ENCODE measurements at places on chromosomes 11 and 22.

DNA sequence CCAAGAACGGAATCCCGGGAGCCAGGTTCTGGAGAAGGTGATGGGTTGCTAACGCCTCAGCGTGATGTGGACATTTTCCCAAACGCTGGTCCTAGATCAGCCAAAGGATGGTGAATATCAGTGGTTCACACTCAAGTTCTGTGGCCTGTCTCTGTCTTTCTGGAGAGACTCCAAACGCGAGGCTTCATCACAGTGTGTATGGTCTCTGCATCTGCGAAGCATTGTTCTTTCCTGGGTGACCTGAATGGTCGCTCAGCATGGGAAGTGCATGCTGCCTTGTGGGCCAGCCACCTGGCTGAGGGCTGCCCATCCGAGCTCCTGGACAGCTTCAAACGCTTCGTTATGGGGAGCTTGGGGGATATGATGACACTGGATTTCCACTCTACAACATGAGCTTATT is 810.0 kb downstream of the TBC1D22A start:
- DNase-seq: no peak

GRCh38 chr11:108871867-108872266 is 207.0 kb downstream of the DDX10 start:
- no peak for DNase-seq

DNA sequence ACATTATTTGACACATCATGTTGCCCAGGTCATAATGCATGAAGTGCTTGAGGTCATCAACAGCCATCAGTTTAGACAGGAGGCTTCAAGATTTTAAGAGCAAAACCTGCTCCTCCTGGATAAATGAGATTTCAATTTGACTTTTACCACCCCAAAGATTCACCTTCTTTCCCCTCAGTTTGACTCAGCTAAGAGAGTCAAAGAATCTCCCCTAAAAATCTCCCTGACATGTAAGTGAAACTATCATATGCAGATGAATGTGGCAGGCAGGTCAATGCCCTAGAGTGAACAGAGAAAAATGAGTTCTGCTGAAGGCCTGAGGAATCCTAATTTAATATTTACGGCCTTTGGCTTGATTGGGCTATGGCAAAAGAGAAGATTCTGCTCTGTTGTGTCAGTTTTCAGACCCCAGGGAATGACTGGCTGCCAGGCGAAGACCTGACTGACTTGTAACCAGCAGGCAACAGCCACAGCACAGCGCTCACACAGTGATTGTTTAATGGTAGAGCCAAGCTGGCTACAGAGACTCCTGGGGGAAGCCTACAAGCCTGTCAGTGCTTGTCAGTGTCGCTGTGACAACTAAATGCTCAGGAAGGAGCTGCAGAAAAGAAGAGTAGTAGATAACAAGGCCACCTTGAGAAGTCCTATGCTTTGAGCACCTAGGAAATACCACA is 491.2 kb upstream of the LRRC4C start:
- no peak for DNase-seq

- DNase-seq: no peak
These were observed 17.3 kb downstream of the IL10RA start for GRCh38 chr11:118003456-118003855.

DNA sequence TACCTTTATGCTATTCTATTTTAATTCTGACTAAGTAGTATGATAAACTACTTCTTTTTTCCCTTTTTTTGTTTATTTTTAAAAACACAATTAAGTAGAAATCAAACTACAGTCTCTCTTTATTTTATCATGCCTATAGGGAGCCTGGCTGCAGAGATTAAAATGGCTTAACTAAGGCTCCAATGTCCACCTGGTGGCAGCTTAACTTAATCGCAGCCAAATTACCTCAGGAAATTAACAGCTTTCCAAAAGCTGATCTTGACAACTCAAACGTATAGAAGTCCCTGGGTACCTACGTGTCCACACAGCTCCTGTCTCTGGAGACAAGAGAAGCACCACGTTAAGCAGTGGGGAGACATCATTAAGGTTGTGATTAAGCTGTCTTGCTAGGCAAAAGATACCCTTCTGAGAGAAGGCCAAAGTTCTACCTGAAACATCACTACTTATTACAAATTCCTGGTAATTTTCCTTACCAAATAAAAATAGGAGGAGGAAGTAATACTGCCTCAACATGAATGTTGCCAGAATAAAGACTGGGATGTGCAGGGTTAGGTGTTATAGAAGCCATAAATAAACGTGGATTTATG is 63.2 kb upstream of the SNX19 start:
- DNase-seq: peak; percentile 61

DNA sequence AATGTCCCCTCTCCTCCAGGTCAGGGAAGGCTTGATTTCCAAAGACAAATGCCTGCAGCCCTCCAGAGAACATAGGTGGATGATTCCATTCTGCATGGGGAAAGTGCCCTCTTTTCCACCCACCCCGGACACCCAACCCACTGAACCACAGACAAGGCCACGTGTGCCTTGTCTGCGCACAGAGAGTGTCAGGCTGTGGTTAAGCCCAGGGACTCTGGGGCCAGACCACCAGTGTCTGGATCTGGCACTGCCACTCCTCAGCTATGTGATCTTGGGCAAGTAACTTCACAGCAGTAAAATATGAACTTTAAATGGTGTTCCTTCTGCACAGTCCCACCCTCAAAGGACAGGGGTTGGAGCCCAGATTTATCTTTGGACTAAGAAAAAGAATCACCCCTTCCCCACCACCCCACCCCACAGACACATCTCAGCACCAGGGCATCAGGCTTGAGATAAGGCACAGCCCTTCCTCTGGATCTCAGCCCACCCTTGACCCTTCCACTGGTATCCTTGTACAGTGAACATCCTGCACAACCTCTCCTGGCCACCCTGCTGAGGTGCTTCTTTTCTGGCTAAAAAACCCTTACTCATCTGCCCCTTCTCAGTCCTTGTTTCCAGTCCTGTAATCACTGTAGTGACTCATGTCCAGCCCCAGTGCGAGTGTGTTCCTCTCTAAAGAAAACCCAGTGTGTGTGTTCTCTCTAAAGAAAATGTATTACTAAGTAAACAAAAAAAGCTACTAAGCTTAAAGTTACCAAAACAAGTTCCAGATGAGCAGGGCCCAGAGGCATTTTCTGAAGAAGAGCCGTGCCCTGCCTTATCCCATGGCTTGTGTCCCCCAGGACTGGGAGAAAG is 1.9 kb upstream of the PTGDR2 start:
- DNase-seq: peak; percentile 61

DNA sequence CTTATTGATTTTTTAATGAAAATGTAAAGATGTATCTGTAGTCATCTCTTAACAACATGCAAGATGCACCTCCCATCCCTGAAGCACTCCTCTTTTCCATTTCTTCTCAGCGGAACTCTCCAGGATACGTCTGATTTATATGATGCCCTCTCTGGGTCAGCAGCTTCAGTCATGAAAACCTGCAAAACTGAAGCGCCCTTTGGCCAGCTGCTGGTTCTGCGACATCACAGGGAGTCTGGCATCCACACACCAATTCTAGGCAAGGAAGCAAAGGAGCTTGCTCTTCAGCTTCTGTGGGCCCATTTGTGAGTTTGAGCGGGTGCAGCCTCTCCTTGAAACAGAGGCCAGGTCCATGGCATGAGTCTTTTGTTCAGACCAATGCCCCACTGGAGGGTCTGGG is 1253.3 kb downstream of the TBC1D22A start:
- no peak for DNase-seq

GRCh38 chr11:76605338-76606074 is 65.0 kb downstream of the LRRC32 start:
- DNase-seq: no peak

DNA sequence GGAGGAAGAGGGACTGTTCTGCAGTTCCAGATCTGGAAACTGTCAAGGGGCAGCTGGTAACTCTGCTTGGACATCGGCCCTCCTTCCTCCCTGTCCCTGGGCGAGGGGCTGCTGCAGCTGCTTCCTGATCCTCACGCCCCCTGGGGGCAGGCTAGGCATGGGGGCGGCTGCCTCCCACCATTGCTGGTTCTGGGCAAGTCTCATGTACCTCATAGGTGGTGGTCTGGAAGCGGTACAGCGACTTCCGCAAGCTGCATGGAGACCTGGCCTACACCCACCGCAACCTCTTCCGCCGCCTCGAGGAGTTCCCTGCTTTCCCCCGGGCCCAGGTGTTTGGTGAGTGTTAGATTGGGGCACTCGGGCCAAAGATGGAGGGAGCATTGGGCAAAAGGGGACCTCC is 5.0 kb downstream of the SNX15 start:
- no peak for DNase-seq

GRCh38 chr11:8060146-8060719 is 20.8 kb upstream of the TUB start:
- DNase-seq: no peak

GRCh38 chr11:113531575-113532451 is 56.6 kb upstream of the DRD2 start:
- DNase-seq: no peak

- DNase-seq: peak; percentile 23
These were observed at the start of gene HBD for GRCh38 chr11:5234381-5234834. HBD (minus strand) TSS chr11:5234483; CDS start chr11:5234433, 50 bp downstream.

DNA sequence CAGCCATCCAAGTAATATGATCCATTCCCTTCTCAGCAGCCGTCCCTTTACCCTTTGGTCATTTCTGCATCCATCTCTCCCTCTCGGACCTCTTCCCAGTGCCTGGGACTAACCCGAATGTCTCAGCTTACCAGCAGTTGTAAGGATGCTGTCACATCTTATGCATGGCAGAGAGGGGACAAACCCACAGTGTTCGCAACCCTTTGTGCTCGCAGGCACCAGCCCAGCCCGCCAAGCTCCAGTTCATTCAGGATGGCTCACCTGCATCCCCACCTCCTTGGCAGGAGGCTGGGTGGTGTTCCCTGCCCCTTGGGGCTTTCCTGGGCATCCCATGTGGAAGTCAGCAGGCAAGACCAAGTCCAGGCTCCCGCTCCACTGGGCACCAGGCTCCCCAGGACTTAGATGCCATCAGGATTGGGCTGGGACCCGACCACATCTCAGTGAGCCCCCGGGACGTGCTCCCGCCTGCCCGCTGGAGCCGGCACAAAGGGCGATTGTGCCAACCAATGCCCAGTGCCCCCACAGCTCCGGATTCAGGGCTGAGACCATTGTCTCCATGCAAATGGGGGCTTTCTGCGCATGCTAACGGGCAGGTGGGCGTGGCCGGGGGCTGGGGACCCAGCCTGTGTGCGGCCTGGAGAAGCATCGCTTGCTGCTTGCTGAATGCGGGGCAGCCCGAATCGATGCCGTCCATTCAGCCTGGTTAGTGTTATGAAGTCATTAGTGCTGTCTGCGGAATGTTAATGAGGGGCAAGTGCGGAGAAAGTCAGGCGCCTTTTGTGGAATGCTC is 108.6 kb downstream of the KCNQ1OT1 start:
- no peak for DNase-seq

DNA sequence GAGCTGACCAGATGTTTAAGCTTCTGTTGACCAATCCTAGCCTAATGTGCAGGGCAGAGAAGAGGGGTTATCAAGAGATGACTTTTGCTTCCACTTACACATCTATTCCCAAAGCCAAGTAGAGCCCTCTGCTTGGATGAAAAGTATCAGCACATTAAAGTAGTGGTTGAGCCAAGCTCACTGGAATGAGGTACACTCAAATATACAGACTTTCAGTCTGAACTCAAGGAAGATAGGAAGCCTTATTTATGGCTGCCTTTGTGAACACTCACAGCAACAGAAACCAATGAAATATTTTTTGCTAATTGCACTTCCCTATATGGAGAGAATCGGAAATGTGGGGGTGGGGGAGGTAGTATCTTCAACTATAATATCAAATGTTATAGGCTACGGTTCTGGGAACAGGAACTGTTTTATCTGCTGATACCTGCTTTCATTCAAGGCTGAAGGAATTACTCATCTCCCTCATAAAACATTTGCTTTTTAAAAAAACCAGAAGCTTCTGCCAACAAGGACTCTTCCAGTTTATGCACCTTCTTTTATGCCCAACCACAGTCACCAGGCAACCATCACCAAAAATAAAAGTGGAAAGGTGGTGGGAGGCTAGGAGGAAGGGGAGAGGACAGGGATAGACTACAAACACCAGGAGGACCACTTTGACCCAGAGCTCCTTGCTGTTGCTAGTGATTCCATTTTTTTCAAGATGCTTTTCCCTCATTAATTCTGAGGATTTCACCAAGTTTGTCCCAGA is 91.2 kb downstream of the CLPB start:
- no peak for DNase-seq

DNA sequence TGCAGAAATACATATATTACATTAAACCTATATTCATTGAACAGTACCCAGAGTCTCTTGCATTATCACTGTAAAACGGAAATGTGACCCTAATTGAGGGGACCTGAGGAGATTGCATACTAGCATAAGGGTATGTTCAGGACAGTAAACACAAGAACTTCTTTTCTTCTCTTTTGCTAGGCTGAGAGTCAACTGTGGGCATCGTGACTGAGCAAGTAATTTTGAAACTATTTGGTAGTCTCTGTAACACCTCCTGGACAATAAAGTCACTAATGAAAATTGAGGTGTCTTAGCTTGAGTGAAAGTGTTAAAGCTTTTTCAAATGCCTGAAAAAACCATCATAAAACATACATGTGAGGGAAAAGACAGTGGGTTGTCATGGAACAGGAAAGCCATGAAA is 90.9 kb downstream of the PDHX start:
- DNase-seq: no peak

- DNase-seq: no peak
These were observed 399.4 kb downstream of the LUZP2 start for GRCh38 chr11:24896118-24896835.

DNA sequence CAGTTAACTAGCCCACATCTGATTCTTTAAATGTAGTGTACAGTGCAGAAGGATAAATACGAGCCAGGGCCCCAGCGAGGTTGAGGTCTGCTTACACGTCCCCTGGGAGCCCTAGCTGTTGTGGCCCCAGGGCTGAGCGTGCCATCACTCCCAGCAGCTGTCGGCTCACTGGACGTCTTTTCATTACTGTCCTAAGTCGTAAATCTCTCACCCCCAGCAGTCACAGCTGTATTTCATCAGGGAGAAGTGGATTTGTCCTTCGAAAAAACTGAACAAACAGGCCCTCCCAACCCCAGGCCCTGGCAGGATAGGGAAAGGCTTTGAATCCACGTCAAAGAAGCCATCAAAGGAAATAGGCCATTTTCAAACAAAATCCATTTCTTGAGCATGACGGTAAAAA is 110.4 kb upstream of the CSNK2A3 start:
- DNase-seq: no peak

- DNase-seq: peak; percentile 79
These were observed 118.6 kb downstream of the TRIM44 start for GRCh38 chr11:35780951-35781860.

- no peak for DNase-seq
These were observed 95.6 kb downstream of the RDX start for GRCh38 chr11:110200836-110201235.

DNA sequence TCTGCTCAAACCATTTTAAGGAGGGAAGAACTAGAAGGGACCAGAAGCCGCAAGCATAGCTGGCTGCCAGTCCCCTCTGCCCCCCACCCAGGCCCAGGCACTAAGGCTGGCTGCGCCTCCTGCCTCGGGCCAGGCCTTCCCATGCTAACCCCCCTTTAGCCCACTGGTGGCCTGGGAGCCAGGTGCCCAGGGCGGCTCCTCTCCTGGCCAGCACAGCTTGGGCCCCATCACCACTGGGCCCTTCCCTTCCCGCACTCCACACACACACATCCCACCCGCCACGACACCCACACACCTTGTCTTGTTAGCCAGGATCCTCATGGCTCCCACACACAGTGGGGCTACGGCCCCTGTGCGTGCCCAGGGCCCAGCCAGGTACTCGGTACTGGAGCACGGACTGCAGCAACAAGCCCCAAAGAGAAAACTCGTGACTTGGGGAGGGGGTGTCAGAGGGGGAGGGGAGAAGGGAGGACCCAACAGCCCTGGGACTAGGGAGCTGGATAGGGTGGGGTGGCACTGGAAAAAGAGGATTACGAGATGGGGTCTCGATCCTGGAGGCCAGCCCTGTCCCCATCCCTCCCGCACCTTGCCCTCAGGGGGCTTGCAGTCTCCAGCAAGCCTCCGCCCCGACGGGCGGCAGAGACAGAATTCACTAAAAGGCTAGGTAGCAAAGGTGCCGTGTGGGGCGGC is 16.0 kb downstream of the BCL9L start:
- DNase-seq: peak; percentile 21

Measured in ELR (cell line).